ENCODE measurements at places on chromosomes 2 and 18. TPM values are rescaled to one million over a fixed set of nuclear protein-coding genes. Genes with fewer than 3 reads are reported as not detected.

GRCh38 chr18:64809801-64810200, 660.9 kb upstream of the LINC00305 start:
- DNase-seq, result no peak

DNA sequence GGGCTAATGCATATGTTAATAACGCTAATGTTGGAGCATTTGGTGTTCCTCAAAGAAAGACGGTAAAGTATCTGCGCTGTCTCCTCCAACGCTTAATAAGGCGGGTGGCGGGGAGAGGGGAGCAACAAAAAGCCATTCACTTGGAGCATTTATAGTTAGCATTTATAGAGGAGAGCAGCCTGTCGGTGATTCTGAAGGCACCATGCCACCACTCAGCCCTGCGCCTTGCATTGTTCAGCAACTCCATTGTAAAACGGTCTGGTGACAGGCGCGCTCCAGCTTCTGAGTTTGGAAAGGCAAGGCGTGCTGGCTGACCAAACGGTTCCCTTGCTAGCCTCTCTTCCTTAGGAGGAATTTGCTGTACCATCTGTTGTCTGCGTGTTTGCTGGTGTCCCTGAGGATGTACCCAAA, 83.9 kb downstream of the LYPD1 start:
- no peak for DNase-seq

- DNase-seq, result no peak
Observed at GRCh38 chr2:60530660-60531281, 22.7 kb downstream of the BCL11A start.

- no peak for DNase-seq
Observed at GRCh38 chr18:39781565-39781964, 2173.5 kb upstream of the PIK3C3 start.

GRCh38 chr18:57294547-57294946, 57.8 kb upstream of the ST8SIA3 start:
- DNase-seq, result no peak

GRCh38 chr18:21331065-21331464, 89.0 kb downstream of the GREB1L start:
- DNase-seq, result no peak

DNA sequence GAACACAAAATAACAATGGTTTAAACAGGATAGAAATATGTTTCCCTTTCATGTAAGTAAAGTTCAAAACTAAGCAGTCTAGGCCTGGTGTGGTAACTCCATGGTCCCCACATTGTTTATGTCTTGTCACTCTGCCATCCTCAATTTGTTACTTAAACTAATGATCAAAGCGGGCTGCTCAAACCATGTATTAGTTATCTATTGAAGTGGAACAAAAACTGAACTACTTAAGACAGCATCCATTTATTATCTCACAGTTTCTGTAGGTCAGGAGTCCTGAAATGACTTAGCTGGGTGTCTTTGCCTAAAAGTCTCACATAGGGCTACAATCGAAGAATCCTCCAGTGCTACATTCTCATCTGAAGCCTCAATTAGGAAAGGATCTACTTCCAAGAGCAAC, 91.6 kb downstream of the NAB1 start:
- no peak for DNase-seq

DNA sequence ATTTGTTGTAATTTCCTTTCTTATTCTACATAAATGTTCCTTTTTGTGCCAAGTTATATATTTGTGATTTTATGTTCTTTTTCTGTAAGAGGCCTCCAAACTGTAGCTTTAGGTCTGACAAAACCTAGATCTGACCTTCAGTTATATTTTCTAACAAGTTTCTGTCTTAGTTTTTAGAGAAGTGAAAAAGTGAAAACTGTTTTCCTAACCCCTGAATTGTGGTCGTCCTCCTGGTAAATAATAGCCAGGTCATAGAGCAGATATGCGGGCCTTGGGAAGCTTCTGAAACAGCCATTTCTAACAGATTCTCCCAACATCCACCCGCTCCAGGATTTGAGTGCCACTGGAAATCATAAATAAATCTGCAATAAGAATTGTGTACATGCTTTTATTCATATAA, 398.4 kb upstream of the CWC22 start:
- no peak for DNase-seq

GRCh38 chr2:134432435-134432883, 178.6 kb downstream of the MGAT5 start:
- no peak for DNase-seq

GRCh38 chr2:184599872-184600222, 1.5 kb downstream of the ZNF804A start:
- no peak for DNase-seq

DNA sequence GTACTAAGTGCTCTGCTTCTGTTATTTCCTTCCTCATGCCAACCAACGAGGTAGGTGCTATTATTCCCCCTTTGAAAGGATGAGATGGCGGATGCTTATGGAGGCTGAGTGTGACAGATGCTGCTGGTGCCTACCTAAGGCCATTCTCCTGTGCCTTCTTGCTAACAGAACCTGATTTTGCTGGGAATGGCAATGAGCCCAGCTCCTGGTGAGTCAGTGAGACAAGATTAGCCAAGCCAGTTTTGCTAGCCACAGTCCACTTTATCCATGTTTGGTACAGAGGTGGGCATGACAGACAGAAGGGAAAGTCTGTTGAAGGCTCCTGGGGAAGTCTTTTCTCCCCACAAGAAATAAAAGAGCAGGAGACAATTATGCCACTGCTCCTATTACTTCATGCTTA, 43.7 kb upstream of the TMEM163 start:
- DNase-seq, result no peak

DNA sequence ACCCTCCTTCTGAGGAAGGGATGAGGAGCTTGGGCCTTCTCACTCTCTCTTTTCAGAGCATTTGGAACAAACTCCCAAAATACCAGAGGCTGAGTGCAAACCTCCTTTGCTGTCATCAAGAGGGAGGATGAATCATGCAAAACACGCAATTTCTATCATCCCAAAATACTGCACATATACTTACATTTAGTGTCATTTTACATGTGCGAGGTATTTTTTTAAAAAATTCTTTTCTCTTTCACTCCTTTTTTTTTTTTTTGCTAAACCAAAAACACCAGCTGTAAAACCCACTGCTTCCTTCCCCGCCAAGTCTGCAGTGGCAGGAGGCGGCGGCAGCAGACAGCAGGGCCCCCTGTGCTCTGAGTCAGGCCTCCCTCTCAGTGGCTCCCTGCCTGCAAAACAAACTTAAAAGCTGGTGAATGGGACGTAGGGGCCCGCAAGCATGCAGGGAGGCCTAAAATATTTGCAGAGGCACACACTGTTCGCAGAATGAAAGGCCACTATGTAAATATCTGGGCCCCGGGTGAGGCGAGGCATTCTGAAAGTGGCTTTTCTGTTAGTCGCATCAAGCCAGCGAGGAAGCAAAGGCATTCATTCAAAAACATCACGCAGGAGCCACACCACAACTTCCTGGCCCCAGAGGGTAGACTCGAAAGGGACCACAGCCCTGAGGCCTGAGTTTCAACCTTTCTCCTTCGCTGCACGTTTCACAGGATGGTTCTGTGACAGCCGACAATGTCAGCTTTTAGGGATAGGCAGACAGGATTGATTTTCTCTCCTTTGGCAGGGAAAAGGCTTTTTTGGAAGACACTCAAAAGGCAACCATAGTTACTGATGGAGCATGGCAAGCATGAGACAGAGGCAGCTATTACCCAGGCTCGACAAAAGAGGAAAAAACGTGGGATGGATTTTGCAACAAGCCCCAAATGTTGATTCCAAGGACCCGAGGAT, 73.4 kb downstream of the ACTR2 start:
- DNase-seq, result peak; percentile 78

- no peak for DNase-seq
Observed at GRCh38 chr2:217060516-217060915, 200.7 kb upstream of the TNP1 start.

DNA sequence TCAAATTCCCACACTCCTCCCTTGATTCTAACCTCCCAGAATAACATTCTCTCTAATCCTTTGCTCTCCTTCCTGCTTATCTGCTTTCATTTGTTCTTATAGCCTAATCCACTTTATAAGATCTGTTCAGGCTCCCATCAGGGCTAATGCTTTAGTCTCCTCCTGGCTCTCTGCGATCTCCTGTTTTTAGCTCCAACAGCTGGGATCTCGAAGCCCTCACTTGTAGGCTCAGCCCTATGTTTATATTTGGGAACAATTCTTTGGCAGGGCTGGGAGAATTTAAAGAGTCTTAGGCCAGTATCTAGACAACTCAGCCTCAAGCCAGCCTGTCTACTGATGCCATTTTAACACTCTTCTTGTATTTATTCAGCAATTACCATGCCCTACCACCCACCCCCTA, 27.2 kb upstream of the RAPH1 start:
- no peak for DNase-seq

GRCh38 chr18:42112657-42113420, 157.8 kb downstream of the PIK3C3 start:
- no peak for DNase-seq

Gene SERPINB7
- not detected for polyA plus RNA-seq

Gene SALL3
- not detected for polyA plus RNA-seq

Measured in immature natural killer cell (primary cell).